ENCODE measurements at places on chromosomes 7 and 10. TPM values are rescaled to one million over a fixed set of nuclear protein-coding genes. Genes with fewer than 3 reads are reported as not detected.

The PRKCQ gene
- total RNA-seq: 0.12 TPM

The TSC22D4 gene
- 51.1 TPM for total RNA-seq

The HGF gene
- total RNA-seq: 2.4 TPM

The MTURN gene
- total RNA-seq: 18.8 TPM

The CABCOCO1 gene
- total RNA-seq: not detected

The BZW2 gene
- total RNA-seq: 377 TPM

The CTNNA3 gene
- 130 TPM for total RNA-seq

The ZNF804B gene
- total RNA-seq: not detected

The SPDYE6 gene
- total RNA-seq: not detected

DNA sequence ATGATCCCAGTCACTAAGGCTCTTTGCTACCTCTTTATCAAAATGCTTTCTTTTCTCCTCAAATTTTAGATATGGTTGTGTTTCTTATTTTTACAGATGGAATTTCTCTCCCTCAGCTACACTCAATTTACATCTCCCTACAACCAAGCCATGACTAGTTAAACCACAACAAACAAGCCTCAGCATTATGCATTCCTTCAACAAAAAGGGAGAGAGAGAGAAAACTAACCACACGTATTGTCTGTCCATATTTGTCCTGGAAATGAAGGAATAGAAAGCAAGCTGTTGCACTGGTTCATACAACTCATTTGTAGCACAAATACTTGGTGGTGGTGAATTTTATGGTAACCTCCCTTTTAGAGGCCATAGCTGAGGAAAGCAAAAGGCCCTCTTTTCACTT is 286.4 kb downstream of the AHR start:
- DNase-seq: no peak

- no peak for DNase-seq
These were observed 11.1 kb upstream of the PARD3 start for GRCh38 chr10:34826221-34826620.

DNA sequence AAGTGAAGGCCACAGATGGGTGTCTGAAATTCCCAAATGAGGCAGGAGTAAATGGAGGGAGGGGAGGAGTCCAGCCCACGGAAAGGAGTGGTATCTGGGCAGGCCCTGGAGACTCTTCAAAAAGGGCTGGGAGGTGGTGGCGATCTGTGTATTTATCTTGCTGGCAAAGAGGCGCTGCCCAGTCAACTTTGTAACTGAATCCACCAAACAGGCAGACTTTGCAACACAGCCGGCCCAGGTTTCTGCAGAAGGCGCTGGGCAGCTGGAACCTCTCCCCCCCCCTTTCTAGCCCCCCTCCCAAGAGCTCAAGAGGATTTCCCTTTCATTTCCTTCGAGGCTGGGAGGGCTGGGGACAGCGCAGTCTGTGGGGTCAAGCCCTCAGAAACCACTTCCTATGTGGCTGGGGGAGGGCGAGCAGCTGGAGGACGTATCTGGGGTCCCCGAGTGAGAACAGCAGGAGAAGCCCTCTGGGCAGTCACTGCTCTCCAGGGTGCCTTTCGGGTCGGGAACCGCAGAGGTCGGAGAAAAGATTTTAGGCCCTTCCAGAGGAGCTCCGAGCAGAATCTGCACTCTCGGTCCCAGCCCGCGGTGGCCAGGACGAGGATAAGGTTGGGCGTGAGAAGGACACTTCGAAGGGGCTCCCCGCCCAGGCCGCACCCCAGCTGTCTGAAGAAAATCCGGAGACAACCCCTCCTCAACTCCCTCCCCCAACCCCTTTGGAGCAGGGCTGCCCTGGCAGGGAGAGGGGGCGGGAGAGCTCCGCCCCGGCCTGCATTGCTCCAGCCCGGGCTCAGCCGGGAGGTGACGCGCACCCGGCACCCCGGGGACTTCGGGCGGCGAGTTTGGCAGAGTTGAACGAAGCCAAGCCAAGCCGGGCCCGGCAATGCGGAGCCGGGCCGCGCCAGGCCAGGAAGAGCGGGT is 965 bp downstream of the ZCCHC24 start:
- DNase-seq: peak; percentile 90

GRCh38 chr10:129525401-129525801 is 58.4 kb downstream of the MGMT start:
- DNase-seq: no peak

DNA sequence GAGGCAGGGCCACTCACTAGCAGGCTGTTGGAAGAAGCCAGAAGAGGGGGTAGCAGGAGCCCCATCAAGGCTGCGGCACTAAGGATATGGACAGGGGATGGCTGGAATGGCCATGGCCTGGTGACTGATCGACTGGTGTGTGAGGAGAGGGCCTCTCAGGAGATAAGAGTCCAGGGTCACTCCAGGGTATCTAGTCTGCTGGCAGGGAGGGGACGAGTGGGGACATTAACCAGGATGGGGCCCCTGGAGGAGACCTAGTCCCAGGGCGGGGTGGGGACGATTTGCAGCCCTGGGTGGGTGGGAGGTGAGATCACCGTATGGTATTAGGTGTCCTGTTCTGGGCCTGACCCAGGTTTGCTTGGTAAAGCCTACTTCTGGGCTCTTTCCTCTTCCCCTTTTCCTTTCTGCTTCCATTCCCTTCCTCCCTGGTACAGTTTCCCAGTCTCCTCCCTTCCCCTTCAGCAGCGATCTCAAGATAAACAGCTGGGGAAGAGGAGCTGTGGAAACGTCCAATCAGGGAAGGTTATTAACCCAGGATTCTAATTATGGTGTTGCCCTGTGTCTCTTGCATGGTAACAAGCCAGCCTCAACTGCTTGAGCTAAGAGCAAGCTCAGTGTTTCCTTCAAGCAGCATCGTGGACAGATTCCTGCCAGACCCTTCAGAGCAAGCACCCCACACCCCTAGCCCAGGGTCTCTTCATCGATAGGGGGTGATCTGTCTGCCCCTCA is 233.2 kb downstream of the RPS24 start:
- no peak for DNase-seq

- no peak for DNase-seq
These were observed 10.6 kb upstream of the PLEKHA1 start for GRCh38 chr10:122363722-122364463.

DNA sequence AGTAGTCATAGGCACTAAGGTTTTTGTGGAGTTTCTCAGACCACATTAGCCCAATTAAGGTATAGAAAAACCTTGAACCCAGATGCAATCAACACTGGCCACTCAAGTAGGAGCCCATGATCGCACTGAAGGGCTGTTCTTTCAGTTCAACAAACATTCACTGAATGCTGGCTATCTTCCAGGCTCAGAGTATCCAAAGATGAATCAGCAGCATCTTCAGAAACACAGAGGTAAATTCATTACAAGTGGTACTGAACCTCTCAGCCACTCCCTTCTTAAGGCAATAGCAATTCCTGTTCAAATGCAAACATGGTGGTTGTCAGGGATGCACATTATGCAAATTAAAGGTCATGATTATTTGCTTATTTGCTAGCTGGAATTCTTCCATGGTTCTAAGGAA is 17.1 kb downstream of the KCNK18 start:
- no peak for DNase-seq

- no peak for DNase-seq
These were observed 77.7 kb downstream of the OTUD1 start for GRCh38 chr10:23516530-23516929.

- DNase-seq: no peak
These were observed 280.9 kb downstream of the USP6NL start for GRCh38 chr10:11330383-11331045.
